ENCODE measurements at places on chromosomes 7 and 10. TPM values are rescaled to one million over a fixed set of nuclear protein-coding genes. Genes with fewer than 3 reads are reported as not detected.

FUOM gene
- total RNA-seq, result 13.0 TPM

IMPDH1 gene
- 43.1 TPM for total RNA-seq

COMMD3 gene
- 46.7 TPM for total RNA-seq

- DNase-seq, result no peak
Observed at GRCh38 chr7:32479574-32480200, 10.5 kb downstream of the LSM5 start.

GRCh38 chr7:2003931-2004812 is 228.6 kb downstream of the MAD1L1 start:
- DNase-seq, result peak; percentile 64

DNA sequence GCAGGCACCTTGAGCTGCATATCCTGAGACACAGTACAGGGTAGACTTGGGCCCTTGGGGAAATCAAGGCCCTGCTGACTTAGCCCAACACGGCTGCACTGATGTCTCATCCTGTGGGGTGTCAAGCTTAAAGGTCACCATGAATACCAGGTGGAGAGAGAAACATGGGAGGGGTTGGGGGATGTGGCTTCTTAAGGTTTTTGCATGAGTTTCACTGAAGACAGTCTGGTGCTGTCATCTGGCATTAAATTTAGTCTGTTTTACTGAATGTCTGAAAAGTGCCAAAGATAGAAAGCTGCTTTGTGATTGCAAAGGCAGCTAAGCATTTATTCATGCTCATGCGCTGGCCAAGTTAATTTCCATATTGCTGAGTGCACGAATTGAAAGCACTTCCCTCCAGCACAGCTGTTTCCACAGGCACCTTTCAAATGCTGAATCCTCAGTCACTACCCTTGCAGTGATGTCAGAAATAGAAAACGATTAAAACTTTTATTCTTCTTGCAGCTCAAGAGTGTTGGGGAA is 102.1 kb downstream of the OSBPL3 start:
- no peak for DNase-seq

DNA sequence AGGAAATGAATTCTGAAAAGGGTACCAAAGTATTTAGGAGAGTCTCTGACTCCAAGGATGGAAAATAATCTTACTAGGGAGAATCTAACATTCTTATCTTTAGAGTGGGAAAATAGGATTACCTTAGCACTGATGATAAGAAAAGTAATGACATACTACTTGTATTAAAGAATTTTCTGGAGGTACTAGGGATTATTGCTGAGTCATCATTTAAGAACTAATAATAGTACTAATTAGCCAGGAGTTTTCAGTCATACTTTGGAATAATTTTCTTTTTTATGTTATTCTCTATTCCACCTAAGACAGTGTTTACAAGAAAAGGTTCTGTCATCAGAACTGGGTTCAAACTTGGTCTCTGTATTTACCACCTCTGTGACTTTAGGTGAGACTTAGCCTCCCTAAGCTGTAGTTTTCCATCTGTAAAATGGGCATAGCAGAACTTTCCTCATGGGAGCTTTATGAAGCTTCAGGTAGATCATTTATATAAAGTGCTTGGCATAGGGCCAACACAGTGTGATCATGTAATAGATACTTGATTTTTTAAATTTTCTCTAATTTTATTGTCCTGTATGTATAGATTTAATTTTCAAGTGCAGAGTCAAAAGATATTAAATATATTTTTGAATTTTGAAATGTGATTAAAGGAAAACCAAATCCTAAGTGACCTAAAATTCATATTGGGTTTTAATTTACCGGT is 20.4 kb downstream of the ITGB8 start:
- DNase-seq, result no peak

- DNase-seq, result no peak
Observed at GRCh38 chr7:6226194-6226799, 46.1 kb downstream of the CYTH3 start.

GRCh38 chr7:2523461-2523936 is 3.9 kb downstream of the LFNG start:
- no peak for DNase-seq

Measured in suprapubic skin (tissue), 4 donors.